ENCODE measurements at places on chromosomes 3 and 15.

DNA sequence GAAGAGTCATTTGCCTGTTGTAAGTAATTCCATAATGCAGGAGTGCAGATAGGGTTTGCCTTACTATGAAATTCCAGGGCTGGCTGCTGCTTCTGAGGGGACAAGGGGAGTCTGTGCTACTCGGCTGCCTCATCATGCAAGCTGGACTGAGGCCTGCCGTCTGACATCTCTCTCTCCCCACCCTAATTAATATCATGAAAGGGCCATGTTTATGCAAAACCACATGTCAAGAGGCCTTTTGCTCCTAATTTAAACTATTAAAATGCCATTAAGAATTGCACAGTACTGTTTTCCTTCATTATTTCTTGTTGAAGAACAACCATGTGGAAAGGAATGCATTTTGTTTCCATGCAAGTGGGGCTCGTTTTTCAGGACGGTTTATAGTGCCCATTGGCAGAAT lies 26.3 kb downstream of the CHST2 start:
- DNase-seq = no peak

DNA sequence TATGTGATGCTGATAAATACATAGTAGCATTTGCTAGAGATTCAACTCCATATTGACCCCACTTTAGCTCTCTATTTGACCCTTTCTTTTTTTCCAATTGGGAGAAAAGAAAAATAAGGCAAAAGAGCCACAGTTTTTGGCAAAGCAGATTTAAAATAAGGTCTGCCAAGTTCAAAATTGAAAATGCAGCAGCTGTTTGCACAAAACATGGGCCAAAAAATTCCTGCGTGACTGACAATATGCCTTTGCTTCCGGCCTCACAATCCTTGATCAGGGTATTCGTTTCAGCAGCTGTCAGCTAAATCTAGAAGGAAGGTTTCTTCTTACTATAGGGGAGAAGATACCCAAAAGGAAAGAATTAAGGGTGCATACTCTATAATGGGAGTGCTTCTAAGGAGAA lies 563.5 kb upstream of the CCDC54 start:
- no peak for DNase-seq

GRCh38 chr3:136122006-136122405 lies 74.1 kb downstream of the MSL2 start:
- no peak for DNase-seq

- DNase-seq = no peak
Observed at GRCh38 chr3:111668326-111668725, 73.2 kb upstream of the ZBED2 start.

DNA sequence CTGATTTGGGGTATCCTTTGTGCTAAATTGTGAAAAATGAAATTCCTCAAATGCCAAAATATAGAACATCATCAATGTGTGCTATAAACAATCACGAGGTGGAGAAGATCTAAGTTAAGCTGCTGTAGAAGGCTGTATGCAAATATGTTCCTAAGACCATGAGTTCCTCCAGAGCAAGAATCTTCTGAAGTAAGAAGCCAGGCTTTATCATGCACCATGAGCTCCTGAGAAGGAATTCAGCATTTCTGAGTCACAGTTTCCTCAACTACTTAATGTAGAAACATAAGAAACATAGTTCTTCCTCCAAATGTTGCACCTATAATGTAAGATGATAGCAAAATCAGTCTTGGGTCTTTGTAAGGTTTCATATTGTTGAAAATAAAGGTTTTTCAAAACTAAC lies 241.7 kb upstream of the MDFIC2 start:
- no peak for DNase-seq

DNA sequence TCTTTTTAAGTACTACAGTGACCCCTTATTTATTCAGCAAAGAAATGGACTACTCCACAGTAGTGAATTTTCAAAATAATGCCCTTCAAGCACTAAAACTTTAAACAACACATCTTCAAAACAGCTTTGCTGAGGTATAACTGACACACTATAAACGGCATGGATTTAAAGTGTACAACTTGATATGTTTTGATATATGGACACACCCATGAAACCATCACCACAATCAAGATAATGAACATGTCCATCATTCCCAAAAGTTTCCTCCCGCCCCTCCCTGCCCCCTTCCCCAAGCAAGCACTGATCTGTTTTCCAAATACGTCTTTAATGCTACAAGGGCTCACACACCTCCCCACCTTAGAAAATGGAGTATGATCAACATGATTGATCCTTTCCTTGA lies 1.6 kb upstream of the FURIN start:
- no peak for DNase-seq

- peak; percentile 69 for DNase-seq
Observed at GRCh38 chr3:50264383-50264963, 4.5 kb upstream of the SEMA3B start.

DNA sequence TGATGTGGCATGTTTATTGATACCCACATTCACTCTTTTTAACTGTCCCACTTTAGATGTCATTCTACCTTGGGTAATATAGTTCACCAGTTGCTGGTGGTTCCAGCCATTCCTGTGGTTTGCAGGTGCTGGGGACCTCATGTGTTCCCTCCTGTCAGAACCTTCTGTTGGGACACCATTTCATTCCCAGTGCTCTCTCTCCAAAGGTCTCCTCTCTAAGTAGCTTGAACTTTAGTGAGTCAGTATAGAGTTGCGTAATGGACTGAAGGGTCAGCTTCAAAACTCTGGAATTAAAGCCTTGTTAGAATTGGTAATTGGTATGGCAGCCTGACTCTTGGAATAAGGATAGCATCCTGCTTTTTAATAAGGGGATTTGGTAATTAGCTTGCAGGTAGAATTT lies 108.5 kb downstream of the PLCL2 start:
- no peak for DNase-seq

- no peak for DNase-seq
Observed at GRCh38 chr15:51108933-51109550, 14.3 kb upstream of the TNFAIP8L3 start.

GRCh38 chr3:185999221-185999620 lies 61.4 kb upstream of the TRA2B start:
- no peak for DNase-seq

- no peak for DNase-seq
Observed at GRCh38 chr15:100595964-100596363, 6.0 kb downstream of the LINS1 start.

DNA sequence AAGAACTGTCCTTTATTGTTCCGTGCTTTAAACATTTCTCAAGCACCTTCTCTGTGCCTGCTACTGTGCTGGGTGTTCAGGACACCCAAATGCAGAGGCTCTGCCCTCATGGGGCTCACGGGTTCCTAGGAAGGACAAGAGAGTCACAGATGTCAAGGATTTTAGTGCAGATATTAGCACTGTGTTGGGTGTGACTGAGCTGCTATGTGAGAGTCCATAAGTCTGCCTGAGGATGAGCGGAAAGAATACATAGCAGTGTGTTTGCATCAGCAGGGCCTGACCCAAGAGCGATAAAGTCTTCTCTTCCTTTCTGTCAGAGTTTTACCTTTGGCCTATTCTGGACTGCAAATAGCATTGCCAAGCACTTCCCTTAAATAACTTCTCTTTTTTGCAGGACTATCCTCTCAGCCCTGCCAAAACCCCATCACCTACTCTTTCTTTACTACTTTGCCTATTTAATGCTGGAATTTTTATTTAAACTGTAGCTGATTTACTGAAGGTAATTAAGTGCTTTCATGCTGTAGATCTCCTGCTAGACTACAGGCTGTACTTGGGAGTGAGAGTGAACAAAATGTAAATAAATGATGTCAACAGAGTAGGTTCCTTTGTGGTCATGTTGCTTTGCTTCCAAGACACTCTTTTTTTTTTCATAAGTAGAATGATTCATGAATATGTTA lies 459.4 kb upstream of the TPRG1 start:
- no peak for DNase-seq

DNA sequence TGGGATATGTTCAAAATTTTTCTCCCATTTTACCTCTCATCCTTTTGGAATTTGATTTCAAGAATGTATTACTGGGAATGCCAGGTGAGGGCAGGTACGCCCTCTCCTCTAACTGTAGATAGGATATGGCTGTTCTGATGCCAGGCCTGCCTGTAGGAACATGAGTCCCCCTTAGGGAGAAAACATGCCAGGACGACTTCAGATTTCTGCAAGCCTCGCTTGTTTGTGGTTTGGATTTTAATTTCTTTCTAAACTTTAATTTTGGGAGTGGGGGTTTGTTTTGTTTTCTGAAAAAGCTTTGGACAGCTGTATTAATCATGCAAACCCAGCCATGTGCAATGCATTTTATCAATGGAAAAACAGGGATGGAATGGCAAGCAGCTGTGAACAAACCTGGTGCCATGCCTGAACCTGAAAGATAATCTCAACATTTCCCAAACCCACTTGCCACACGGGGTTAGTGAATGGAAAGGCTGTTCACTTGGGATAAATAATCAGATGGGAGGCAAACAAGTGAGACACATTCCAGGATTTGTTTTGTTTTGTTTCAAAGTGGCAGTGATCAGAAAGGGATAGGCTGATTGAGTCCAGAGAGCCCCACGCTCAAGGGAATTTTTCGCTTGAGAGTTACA lies 207.6 kb downstream of the GAP43 start:
- DNase-seq = no peak

GRCh38 chr3:58492494-58492905 lies 604 bp downstream of the KCTD6 start:
- DNase-seq = peak; percentile 24

DNA sequence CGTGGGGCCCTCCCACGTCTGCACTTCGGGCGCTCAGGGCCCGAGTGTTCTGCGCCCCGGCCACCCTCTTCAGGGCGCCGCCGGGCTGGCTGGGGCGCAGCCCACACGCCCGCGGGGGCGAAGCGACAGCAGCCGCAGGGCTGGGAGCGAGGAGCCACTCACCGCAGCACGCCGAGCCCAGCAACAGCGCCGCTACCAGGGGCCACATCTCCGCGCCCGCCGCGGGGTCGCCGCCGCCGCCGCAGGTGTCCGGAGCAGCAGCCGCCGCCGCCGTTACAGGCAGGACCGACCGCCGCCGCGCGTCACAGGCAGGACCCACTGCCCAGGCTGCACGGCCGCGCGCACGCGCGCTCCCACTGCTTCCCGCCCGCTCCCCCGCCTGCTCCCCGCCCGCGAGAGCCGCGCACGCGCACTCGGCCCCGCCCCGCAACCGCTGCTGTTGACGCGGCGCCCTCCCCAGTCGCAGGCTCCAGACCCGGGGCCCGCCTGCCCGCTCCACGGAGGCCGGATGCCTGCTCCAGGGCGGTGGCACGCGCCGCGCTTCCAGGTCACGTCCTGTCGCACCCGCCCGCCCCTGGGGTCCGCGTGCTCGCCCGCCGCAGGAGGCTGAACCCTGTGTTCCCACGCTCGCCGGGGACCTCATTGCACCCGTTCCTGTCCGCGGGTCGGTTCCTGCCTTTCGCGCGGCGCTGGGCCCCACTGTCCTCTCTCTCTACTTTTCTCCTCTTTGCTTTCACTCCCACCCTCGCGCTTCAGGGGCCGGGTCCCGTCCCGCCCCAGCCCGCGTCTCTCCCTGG lies at the start of gene CD47:
Gene CD47 (minus strand): TSS at position 331 of the 797 bp plus-strand sequence. CDS start 123 bp downstream, at position 208.
- peak; percentile 97 for DNase-seq

DNA sequence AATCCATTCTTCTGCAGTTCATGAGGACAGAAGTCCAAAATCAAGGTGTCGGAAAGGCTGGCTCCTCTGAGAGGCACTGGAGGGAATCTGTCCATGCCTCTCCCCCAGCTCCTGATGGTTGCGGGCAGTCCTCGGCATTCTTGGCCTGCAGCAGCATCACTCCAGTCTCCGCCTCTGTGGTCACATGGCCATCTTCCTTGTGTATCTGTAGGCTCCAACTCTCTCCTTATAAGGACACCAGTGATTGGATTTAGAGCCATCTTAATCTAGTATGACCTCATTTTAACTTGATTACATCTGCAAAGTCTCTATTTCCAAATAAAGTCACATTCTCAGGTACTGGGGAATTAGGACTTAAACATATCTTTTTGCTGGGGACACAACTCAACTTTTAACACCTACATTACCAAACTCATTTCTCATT lies 56.0 kb upstream of the FLNB start:
- peak; percentile 81 for DNase-seq

GRCh38 chr3:7305561-7305960 lies 444.6 kb downstream of the GRM7 start:
- no peak for DNase-seq

DNA sequence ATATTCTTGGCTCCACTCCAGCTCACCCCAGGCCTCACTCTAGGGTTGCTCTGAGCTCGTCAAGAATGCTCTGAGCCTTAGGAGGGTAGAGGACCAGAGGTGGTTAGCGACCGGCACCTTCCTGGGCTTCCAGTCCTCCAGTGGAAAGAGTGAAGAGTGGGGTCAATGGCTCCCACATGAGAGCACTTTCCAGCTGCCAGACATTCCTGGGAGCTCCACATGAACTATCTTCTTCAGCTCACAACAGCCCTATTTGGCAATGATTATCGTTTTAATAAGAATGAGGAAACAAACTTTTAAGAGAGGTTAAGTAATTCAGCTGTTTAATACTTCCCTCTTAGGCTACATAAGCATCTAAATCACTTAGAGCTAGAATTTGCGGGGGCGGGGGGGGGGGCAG lies 139.3 kb downstream of the STT3B start:
- no peak for DNase-seq

DNA sequence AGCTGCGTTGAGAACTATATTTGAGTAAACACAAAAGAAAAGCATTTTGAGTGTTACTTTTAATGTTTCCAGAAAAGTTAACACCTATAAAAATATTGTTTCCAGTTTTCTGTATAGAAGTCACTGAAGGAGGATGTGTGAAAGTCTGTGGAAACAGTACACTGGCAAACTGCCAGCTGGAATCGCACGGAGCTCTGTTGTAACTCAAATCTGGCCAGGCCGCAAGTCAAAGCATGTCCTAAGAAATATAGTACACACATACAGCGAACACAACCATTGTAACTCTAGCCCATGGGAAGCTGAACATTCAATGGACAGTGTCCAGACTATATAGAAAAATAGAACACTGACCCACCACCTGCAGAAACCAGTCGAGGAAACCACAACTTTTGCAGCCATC lies 657.2 kb downstream of the FHIT start:
- peak; percentile 32 for DNase-seq

- DNase-seq = no peak
Observed at GRCh38 chr15:91524534-91524933, 329.0 kb upstream of the SLCO3A1 start.

DNA sequence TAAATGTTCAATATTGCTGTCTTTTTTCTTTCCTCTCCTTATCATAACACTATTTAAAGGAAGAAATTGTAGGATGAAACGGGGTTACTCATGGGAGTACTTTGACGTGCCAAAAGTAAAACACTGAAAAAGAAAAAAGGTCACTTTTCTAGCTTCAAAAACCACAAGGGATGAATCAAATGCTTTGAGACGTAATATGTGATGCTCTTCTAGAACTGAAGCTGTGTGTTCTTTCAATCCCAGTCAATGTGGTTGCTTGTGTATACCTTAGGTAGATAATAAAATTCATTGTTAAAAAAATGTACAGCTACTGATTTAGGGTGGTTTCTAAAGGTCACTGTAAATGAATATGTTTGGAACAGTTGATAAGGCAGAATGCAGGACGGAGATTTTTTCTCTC lies 538.8 kb upstream of the ZNF717 start:
- no peak for DNase-seq

- no peak for DNase-seq
Observed at GRCh38 chr3:187858041-187858440, 112.8 kb upstream of the BCL6 start.

GRCh38 chr3:73685061-73685460 lies 60.3 kb upstream of the PDZRN3 start:
- no peak for DNase-seq

All from left colon (tissue), 2 donors.